Activated T-cell treated with anti-CD3 and anti-CD28 coated beads, Interleukin-2, amount 50 U/mL, for 72 hours (primary cell): ENCODE measurements at places on chromosomes 12 and 14. TPM values are rescaled to one million over a fixed set of nuclear protein-coding genes. Genes with fewer than 3 reads are reported as not detected.

GRCh38 chr12:63025116-63025515 is 90.2 kb upstream of the PPM1H start:
- no peak for DNase-seq
- H3K4me3 ChIP-seq: no peak overlapping the region
- peaks cover 9% of the 10 kb centered on the region for H3K27me3 ChIP-seq
- H3K4me1 ChIP-seq: no peaks in the 10 kb centered on the region
- H3K36me3 ChIP-seq: no peaks in the 10 kb centered on the region

GRCh38 chr12:81187686-81188085 is 109.8 kb downstream of the ACSS3 start:
- H3K27ac ChIP-seq: no peak overlapping the region
- H3K4me1 ChIP-seq: no peaks in the 10 kb centered on the region
- no peak overlapping the region for H3K4me3 ChIP-seq
- DNase-seq: no peak
- H3K36me3 ChIP-seq: no peaks in the 10 kb centered on the region
- no peaks in the 10 kb centered on the region for H3K27me3 ChIP-seq

DNA sequence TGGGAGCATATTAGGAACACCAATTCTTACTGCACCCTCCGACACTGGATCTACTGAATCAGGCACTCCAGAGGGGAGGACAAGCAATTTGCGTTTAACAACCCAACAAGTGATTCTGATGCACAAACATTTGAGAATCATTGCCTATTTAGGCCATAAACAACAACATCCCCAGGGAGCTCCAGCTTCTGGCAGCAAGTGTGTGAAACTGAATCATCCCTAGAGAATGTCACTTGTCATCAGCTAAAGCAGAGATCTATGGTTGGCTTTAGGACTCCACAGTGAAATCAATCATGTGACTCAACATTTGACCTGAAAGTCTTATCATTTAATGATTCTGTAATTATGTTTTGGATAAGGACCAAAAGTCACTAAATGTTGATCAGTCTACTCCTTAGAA is 505.0 kb upstream of the FLRT2 start:
- H3K36me3 ChIP-seq: no peaks in the 10 kb centered on the region
- H3K4me1 ChIP-seq: no peaks in the 10 kb centered on the region
- no peaks in the 10 kb centered on the region for H3K27me3 ChIP-seq
- DNase-seq: no peak
- no peak overlapping the region for H3K27ac ChIP-seq

GRCh38 chr12:112418273-112418607 is 507 bp upstream of the PTPN11 start:
- H3K27ac ChIP-seq: peak overlapping the region; percentile 94
- no peak for DNase-seq
- H3K4me1 ChIP-seq: peaks cover 35% of the 10 kb centered on the region
- H3K4me3 ChIP-seq: peak overlapping the region; percentile 97
- H3K27me3 ChIP-seq: no peaks in the 10 kb centered on the region
- H3K36me3 ChIP-seq: peaks cover 9% of the 10 kb centered on the region

GRCh38 chr14:91817566-91818325 is 49.6 kb downstream of the TC2N start:
- DNase-seq: peak; percentile 31
- H3K27me3 ChIP-seq: no peaks in the 10 kb centered on the region
- H3K27ac ChIP-seq: peak overlapping the region; percentile 83
- H3K36me3 ChIP-seq: peaks cover 20% of the 10 kb centered on the region

GRCh38 chr12:89225401-89225800 is 126.9 kb downstream of the DUSP6 start:
- peak overlapping the region; percentile 53 for H3K4me3 ChIP-seq
- peak overlapping the region; percentile 96 for H3K27ac ChIP-seq
- H3K4me1 ChIP-seq: peaks cover 73% of the 10 kb centered on the region
- peak; percentile 85 for DNase-seq
- peaks cover 23% of the 10 kb centered on the region for H3K36me3 ChIP-seq

DNA sequence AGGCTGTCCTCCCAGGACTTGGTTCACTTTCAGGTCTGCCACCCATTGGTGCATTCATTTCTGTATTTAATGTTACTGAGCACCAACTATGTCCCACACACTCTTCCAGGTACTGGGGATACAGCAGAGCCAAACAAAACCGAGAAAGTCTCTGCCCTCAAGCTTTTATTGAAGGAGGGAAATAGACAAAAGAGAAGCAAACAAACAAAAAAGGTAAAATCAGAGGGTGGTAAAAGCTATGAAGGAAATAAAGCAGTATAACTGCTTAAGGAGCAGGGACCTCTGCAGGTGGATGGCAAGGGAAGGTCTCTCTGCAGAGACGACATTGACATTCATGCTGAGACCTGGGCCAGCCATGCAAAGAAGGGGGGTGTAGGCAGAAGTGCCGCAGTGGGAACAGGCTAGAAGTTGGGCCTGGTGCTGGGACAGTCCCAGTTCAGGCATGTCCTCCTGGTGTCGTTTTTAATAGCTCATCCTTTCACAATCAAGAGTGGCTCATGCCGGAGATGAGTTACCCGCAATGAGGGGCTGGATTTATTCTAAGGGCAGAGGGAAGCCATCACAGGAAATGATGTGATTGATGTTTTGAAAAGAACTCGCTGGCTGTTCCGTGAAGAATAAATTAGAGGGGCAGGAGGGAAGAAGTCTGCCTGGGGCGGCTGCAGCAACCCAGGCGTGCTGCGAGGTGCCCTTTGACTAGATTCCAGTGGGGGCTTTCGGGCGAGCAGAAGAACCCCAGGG is 72.8 kb downstream of the IRF2BPL start:
- H3K4me1 ChIP-seq: peaks cover 83% of the 10 kb centered on the region
- DNase-seq: peak; percentile 75
- peak overlapping the region; percentile 49 for H3K27ac ChIP-seq

DNA sequence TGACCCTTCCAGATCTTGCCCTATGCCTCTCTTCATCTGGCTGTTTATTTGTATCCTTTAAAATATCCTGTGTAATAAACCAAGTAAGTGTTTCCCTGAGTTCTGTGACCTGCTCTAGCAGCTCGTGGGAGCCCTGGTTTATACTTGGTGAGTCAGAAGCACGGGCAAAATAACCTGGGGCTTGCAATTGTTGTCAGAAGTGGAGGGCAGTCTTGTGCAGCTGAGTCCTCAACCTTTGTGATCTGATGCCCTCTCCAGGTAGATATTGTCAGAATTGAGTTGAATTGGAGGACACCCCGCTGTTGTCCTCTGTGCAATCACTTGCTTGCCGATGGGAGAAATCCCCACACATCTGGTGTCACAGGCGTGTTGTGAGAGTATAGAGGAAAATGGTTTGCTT is 62.5 kb upstream of the PRICKLE1 start:
- no peaks in the 10 kb centered on the region for H3K36me3 ChIP-seq
- no peaks in the 10 kb centered on the region for H3K27me3 ChIP-seq
- DNase-seq: no peak
- no peak overlapping the region for H3K4me3 ChIP-seq

DNA sequence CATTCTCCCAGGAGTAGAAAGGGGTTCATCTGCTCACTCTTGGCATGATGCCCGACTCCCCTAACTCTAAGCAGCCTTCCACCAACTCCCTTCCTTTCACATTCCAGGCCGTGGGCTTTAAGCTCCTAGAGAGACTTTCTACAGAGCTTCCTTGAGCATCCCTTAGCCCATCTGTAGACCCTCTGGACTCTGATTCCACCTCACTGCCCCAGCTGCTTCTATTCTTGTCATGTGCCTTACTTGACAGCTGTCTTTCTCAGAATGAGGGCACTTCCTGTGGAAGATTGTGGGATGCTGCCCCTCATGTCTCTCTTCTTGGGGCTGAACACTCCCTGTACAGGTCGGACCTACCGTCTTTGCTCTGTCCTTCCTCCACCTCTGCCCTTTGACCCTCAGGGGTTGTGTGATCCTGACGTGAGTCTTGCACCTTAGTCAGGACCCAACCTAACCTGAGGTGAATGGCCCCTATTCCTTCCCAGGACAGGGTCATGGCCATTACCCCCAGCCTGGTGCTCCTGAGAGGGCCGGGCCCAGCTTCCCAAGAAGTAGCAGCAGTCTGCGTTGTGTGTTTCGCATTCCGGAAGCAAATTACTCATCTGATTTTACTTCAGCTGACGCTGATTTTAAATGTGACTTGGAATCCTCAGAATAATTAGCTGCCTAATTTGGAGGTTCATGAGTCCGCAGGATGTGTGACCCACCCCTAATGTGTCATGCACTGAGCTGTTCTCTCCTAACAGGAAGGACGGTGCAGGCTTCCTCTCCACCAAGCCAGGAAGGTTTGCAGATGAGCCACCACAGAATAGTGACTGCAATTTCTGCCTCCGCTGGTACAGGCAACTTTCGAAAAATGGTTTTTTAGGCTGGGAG is 2.7 kb upstream of the GALNT6 start:
- no peaks in the 10 kb centered on the region for H3K27me3 ChIP-seq
- peak overlapping the region; percentile 17 for H3K27ac ChIP-seq
- H3K4me1 ChIP-seq: peaks cover 70% of the 10 kb centered on the region

- no peak overlapping the region for H3K27ac ChIP-seq
- no peak overlapping the region for H3K4me3 ChIP-seq
- H3K4me1 ChIP-seq: peaks cover 5% of the 10 kb centered on the region
- peaks cover 13% of the 10 kb centered on the region for H3K36me3 ChIP-seq
- no peak for DNase-seq
- no peaks in the 10 kb centered on the region for H3K27me3 ChIP-seq
These were observed 27.6 kb downstream of the SBNO1 start for GRCh38 chr12:123337070-123337469.

CHPT1 gene
- 24.6 TPM for total RNA-seq

RTN1 gene
- total RNA-seq: not detected

DDX51 gene
- total RNA-seq: 23.4 TPM

KRT74 gene
- 0.12 TPM for total RNA-seq

SIX4 gene
- total RNA-seq: 0.17 TPM

TAS2R13 gene
- 0.53 TPM for total RNA-seq

STON2 gene
- 0.10 TPM for total RNA-seq

PRKD1 gene
- not detected for total RNA-seq

AQP2 gene
- not detected for total RNA-seq

IL31 gene
- 4.0 TPM for total RNA-seq
